Mucosa of gallbladder (tissue), 1 donor: ENCODE measurements at places on chromosomes 3 and 15. TPM values are rescaled to one million over a fixed set of nuclear protein-coding genes. Genes with fewer than 3 reads are reported as not detected.

ACOX2 gene
- total RNA-seq = 19.5 TPM

HTR3E gene
- not detected for total RNA-seq

GOLGA8S gene
- total RNA-seq = 0.29 TPM

SPG21 gene
- total RNA-seq = 76.1 TPM

TRPM1 gene
- total RNA-seq = not detected

TLNRD1 gene
- 26.0 TPM for total RNA-seq

ADGRG7 gene
- 2.0 TPM for total RNA-seq

KBTBD13 gene
- not detected for total RNA-seq

GRCh38 chr3:193129607-193130006 lies 111.4 kb upstream of the PLAAT1 start:
- no peak for DNase-seq

DNA sequence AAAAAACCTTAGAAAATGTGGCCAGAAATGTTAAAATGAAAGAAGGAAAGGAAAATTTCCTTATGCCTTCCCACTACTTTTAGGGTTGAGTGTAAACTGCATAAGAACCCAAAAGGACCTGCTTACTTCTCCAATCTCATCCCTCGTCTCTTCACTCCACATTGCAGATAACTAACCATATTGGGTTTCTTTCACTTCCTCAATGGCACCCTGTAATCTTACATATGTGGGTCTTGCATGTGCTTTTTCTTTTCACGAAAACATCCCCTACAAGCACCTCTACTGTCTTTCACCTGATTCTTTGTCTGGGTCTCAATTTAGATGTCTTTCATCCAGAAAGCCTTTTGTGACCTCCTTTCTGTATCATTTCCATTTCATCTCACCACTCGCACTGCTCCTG lies 23.1 kb downstream of the EOMES start:
- DNase-seq = no peak

- no peak for DNase-seq
Observed at GRCh38 chr15:73792415-73792814, 39.3 kb upstream of the INSYN1 start.

- DNase-seq = no peak
Observed at GRCh38 chr3:96172917-96173316, 641.5 kb upstream of the EPHA6 start.

- DNase-seq = no peak
Observed at GRCh38 chr3:142278451-142278850, 53.1 kb upstream of the GK5 start.

DNA sequence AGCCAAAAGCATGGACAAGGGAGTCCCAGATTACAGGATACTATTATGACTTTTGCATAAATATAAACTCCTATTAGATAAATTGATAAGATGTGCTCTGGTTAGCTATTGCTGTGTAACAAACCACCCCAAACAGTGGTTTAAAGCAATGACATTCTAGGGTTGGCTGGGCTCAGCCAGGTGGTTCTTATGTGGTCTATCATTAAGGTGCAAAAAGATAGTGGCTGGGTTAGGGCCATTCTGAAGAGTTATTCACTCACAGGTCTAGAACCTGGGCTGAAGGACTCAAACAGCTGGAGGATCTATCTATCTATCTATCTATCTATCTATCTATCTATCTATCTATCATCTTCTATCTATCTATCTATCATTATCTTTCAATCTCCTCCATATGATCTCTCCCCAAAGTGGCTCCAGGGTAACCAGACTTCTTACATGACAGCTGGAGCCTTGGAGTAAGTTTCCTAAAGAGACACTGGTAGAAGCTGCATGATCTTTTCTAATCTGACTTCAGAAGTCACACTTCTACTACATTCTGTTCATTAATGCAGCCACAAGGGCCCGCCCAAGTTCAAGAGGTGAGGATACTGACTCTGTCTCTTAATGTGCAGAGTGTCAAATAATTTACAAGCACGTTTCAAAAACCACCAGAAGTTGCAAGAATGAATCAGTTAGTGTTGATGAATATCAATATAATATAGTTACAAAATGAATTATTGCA lies 74.9 kb upstream of the XCR1 start:
- no peak for DNase-seq
